Hematopoietic multipotent progenitor cell treated with erythropoietin and hydrocortisone succinate and interleukin-3 and kit ligand, for 8 days (in vitro differentiated cells): ENCODE measurements at places on chromosomes 5 and 9.

- no peak for DNase-seq
These were observed 367.5 kb downstream of the DEPDC1B start for GRCh38 chr5:60332244-60333004.

- no peak for DNase-seq
These were observed 1.5 kb upstream of the SEMA5A start for GRCh38 chr5:9547122-9547947.

DNA sequence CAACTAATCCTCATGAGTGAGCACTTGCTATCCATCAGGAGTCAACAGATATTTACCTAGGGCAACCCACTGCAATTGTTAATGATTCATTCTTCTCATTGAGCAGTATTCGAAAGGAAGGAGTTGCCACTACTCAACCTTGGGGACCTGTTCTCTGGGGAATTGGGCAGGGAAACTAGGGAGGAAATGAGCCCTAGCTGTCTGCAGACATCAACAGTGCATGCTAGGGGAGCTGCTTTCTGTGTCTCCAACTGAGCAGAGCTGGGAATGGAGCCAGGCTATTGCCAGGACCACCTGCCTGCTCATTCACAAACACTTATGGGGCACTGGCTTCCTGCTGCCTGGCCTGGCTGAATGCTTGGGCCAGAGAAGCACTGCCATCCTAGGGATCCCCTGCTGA lies 183.4 kb downstream of the TMEM38B start:
- no peak for DNase-seq

GRCh38 chr5:127176769-127177168 lies 103.5 kb upstream of the C5orf63 start:
- DNase-seq: peak; percentile 1

GRCh38 chr9:106420511-106420944 lies 442.4 kb upstream of the ZNF462 start:
- peak; percentile 54 for DNase-seq

DNA sequence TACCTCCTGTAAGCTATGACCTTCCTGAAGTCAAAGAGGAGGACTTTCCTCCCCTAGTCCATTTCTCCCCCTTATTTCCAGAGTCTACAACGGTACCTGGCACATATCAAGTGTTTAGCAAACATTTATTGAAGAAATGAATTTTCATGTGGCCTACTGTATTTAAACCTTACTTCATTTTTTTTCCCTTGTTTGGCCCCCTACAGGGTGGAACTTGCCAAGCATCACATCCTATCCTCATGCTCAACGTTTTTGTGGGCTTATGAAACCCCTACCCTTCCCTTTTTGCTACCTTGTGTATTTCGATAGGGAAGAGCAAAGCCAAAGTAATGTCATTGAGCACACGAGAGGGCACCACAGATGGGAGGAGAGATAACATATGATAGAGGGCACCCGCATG lies 1857.8 kb upstream of the WWC1 start:
- DNase-seq: no peak

GRCh38 chr5:60402161-60402785 lies 297.7 kb downstream of the DEPDC1B start:
- DNase-seq: no peak

- no peak for DNase-seq
These were observed 75.3 kb upstream of the BARHL1 start for GRCh38 chr9:132506977-132507669.

GRCh38 chr5:176381423-176381822 lies 7.0 kb downstream of the NOP16 start:
- DNase-seq: no peak

DNA sequence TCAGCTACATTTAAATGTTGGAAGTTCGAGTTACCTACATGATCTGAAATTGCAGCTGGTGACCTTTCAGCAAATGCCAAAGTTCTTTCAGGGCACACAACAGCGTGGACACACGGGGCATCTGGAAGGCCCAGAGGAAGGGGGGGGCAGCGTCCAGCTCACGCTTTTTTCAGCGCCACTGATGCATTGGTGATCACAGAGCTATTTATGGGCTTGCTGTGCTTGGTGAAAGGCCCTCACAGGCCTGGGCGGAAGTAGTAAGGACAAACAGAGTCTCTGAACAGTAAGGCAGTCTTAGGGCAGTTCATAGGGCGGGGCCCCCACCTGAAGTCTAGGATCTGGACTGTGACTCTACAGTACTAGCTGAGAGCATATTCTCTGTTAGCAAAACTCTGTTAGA lies 6.6 kb upstream of the FBP2 start:
- DNase-seq: no peak

- DNase-seq: no peak
These were observed 13.2 kb downstream of the PHF19 start for GRCh38 chr9:120863833-120864232.
